LoVo (cell line): ENCODE measurements at places on chromosomes 2 and 18.

- no peak for DNase-seq
Observed at GRCh38 chr2:134934641-134935040, 16.0 kb downstream of the CCNT2 start.

DNA sequence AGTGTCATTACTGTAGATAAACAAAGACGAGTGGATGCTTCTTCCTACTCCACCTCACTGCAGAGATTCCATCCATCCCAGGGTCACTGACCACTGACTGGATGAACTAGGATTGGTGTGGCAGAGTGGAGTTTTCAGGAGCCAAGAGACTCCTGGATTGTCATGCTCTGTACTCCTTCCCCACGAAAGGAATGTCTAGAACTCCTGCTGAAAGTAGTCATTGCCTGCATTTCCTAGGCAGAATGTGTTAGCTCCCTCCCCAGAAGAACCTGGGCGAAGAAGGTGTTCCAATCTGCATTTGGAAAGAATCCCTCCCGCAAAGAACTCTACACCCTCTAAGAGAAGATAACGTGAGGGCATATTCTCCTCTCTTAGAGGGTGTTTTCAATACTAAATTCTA is 6.2 kb downstream of the PAX8 start:
- DNase-seq: no peak

DNA sequence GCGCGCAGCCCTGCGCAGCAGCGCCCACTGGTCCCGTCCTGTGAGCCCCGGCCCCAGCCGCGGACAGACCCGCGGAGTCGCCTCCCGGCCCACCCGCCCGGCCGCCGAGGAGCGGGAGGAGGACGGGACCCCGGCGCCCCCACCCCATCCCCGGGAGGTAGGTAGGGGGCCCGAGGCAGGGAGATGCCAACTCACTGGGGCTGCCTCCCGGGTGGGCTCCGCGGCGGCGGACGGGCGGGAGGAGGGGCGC is 160 bp downstream of the SPTBN1 start:
- no peak for DNase-seq

DNA sequence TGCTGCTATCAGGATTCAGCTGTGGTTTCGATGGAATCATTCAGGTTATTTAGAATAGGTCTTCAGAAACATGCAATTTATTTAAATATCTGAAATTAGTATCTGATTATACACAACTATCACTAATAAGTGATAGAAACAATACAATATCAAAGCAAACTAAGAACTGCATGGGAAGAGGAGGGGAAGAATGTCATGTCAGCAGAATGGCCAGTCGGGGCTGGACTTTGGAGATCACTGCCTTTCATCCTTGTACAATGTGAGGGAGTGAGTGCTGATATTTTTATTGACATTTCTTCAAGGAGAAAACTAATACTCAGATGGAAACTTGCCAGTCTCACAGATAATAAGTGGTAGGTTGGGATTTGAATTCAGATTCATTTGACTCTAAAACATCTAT is 224.0 kb upstream of the LINC00305 start:
- no peak for DNase-seq

- DNase-seq: peak; percentile 88
Observed at GRCh38 chr18:70380915-70381896, 92.4 kb downstream of the SOCS6 start.
